Stimulated activated CD4-positive, alpha-beta T cell treated with anti-CD3 and anti-CD28 coated beads, Interleukin-4, amount 100 ng/mL, for 1 hour (primary cell): ENCODE measurements at places on chromosomes 13 and 19.

DNA sequence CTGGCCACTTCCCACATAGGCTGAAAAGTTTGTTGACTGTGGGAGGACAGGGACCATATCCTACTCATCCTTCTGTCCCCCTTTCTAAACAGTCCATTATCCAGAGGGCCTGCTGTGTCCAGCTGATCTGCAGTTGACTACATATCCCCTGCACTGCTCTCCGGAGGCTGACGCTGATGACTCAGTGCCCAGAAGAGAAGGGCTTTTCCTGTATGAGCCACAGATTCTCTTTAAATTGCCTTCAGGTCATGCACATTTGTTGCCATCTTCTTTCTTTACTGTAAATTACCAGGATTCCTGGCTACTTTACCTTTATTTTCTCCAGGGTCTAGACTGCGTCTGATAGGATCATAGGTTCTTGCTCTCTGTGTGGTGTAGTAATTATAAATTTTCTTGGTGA lies 125.2 kb downstream of the LACC1 start:
- no peak for DNase-seq

DNA sequence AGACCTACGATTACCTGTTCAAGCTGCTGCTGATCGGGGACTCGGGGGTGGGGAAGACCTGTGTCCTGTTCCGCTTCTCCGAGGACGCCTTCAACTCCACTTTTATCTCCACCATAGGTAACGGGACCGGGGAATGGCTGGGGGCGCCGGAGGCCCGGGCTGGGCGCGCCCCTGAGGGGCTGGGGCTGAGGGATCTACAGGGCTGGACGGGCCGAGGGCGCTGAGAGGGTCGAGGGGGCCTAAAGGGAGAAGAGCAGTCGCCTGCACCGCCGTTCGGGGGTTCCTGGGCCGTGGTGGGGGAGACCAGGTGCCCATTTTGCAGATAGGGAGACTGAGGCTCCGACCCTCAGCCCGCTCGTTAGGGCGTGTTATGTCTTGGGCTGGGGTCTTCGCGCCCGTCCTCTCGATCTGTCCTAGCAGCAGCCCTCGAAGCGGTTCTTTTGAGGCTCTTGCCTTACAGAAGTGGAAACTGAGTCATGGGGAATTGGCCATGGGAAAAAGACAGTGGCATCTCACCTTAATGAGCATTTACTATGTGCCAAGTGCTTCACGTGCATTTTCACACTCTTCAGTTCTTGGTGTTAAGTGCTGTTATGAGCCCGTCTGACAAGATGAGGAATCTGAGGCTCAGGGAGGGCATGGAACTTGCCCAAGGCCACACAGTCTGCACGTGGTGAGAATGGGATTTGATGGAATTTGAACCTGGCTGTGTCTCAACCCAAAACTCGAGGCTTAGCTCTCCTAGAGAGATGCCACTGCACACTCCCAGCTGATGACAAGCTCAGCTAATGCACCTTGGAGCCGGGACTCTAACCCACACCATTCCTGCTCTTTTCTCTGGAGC lies 442 bp downstream of the RAB8A start:
- DNase-seq = no peak

- DNase-seq = no peak
Measured at GRCh38 chr19:13539332-13539731, 33.1 kb upstream of the CACNA1A start.

DNA sequence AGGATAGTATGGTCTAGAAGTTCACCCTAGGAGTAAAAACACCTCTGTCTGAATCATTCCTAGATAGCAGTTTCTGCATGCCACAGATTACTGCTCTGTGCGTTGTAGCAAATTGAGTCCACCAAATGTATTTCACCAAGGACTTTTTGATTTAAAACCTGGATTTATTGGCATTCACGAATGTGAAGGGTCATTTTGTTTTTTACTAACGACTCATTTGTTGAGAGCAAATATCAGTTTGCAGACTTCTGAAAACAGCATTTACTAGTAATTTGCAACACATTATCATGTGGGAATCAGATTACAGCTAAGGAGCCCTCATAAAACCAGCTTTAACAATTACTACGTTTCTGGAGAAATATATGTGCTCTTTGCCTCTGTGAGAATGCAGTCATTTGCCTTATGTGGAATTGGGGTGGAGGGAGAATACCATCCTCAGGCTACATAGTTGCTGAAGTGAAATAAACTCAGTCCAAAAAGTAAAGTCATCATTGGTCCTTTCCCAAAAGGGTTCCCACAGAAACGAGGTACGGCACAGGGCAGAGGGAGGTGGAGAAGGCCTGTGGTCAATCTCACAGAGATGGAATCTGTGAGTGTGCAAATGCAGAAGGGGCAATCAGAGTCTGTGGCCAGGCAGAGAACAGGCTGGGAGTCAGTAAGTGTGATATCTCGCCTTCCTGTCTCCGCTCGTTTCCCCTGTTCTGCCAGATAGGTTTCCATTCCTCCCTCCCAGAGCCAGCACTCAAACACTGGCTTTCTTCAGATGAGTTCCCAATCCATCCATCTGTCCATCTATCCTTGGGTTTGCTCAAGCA lies 63.1 kb downstream of the DLEU7 start:
- DNase-seq = no peak

DNA sequence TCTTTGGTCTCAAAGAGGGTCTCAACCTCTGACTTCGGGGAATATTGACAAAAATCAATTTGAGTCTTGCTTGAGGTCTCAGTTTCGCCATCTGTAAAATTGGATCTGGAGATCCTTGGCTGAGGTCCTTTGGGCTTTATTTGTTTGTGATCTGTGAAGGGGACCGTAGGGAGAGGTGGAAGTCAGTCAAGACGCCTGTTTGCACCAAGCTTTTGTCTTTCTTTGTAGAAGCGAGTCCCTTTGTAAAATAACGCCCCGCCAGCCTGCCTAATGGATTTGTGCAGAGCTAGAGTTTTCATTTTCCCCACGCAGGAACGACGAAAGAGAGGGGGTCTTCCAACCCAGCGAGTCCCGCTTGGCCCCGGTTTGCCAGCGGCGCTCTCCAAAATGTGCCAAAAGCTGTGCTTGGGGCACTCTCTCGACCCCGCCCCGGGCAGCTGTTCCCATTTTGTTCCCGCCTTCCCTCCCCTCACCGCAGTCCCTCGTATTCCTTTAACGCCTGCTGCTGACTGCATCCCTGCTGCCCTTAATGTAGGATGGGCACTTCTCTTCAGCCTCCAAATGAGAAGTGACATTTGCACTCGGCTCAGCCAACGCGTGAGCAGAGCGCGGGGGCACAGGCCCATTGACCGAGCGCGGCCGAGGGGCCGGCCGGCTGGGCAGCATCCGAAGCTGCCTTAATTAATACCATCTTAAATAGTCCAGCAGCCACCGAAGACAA lies 13.0 kb downstream of the ZIC5 start:
- no peak for DNase-seq

GRCh38 chr19:18768997-18769891 lies 21.9 kb downstream of the COMP start:
- no peak for DNase-seq

DNA sequence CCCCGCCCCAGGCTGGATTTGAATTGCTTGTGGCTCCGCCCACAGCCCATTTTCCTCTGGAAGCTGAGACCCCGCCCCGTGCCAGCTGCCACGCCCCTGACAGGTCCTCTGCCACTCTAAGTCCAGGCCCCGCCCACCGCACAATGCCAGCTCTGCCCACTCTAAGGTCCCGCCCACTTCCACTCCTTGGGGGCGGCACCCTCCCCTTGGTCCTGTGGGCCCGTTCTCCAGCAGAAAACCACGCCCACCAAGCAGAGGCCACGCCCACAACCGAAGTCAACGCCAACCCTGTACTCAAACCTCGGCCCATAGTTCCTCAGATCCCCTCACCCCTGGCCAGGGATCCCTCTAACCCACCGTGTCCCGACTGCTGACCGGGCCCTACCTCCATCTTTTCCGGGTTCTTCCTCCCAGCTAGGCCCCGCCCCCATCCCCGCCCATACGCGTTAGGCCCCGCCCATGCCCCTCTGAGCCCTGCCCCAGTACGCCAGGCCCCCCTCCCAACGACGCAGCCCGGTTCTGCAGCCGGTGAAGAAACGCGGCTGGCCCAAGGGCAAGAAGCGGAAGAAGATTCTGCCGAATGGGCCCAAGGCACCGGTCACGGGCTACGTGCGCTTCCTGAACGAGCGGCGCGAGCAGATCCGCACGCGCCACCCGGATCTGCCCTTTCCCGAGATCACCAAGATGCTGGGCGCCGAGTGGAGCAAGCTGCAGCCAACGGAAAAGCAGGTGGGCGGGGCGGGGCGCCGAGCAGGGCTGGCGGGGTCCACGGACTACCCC lies 1.3 kb downstream of the HMG20B start:
- peak; percentile 82 for DNase-seq

DNA sequence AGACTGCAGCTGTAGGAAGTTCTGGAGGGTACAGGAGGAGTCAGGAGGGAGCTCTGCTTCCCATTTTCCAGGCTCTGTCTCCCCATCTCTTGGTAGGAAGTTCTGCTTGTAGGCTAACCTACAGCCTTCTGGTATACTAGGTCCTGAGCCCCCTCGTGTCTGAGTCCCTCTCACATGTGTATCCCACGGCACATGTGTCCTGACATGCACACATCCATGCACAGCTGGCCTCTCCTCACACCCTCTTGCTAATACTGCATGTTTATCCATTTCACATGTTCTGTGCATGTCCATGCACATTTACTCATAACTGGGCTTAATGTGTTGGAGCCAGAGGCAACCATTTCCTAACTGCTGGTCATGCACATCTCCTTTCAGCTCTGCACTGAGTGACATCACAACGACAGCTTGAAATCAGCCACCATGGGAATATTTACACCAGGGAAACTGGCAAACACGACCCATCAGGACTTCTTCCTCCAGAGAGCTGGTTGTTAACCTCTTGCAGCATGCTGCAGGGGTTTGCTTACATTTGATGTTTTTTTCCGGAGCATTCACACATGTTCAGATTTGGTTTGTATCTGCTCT lies 3.0 kb downstream of the CD209 start:
- no peak for DNase-seq

- DNase-seq = peak; percentile 85
Measured at GRCh38 chr19:51473009-51473707, 5.2 kb upstream of the CEACAM18 start.

GRCh38 chr19:18586306-18586705 lies 2.3 kb upstream of the REX1BD start:
- no peak for DNase-seq

GRCh38 chr13:48148454-48148853 lies 53.5 kb upstream of the MED4 start:
- no peak for DNase-seq

DNA sequence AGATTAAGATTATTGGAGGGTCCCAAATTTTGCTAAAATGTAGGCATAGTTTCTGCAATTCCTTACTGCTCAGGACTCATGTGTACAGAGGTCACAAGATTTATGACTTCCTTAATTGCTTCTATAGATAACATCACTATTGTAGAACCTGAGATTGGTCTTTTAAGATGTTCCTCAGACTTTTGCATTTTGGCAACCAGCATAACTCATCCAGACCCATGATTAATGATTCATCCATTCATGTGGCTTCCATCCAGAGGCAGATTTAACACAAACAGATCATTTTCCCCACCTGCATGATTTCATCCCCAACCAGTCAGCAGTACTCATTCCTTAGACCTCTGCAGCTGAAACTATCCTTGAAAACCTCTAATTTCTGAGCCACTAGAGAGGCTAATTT lies 34.5 kb upstream of the CEACAM8 start:
- DNase-seq = no peak

GRCh38 chr13:105825071-105825470 lies 710.4 kb downstream of the EFNB2 start:
- DNase-seq = no peak

- DNase-seq = no peak
Measured at GRCh38 chr13:53101883-53102282, 73.3 kb downstream of the OLFM4 start.

DNA sequence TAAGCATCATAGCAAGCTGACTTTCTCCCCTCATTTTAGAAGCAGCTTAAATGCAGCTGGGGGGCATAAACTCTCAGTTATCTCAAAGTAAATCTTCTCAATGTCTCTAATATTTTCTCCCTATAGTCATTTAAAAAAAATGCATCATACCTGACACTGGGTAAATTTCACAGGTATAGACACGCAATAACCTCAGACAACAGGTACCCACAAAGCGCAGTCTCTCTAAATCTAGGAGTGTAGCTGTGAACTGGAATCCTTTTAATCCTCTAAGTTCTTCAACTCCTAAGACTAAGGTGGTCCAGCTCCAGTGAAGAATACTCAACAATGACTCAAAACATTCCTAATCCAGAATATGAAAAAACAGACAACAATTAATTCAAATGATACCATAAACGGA lies 141.2 kb downstream of the MYCBP2 start:
- DNase-seq = no peak

DNA sequence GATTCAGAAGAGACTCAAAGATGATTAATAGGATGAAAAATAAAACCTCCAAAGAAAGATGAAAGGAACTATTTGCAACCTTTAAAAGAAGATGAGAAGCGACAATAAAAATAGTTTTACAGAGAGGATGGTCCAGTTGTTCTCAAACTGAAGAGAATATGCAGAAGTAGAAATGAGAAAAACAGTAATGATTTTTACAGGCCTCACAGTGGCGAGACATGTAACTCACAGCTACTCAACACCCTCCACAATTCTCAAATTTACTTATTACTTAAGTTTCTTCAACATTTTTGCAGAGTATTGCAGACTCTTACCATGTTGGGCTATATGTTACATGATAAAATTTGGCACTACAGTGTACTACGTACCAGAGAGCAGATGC lies 20.8 kb downstream of the NUFIP1 start:
- no peak for DNase-seq

- no peak for DNase-seq
Measured at GRCh38 chr19:39986643-39987042, 10.2 kb upstream of the ZNF546 start.

DNA sequence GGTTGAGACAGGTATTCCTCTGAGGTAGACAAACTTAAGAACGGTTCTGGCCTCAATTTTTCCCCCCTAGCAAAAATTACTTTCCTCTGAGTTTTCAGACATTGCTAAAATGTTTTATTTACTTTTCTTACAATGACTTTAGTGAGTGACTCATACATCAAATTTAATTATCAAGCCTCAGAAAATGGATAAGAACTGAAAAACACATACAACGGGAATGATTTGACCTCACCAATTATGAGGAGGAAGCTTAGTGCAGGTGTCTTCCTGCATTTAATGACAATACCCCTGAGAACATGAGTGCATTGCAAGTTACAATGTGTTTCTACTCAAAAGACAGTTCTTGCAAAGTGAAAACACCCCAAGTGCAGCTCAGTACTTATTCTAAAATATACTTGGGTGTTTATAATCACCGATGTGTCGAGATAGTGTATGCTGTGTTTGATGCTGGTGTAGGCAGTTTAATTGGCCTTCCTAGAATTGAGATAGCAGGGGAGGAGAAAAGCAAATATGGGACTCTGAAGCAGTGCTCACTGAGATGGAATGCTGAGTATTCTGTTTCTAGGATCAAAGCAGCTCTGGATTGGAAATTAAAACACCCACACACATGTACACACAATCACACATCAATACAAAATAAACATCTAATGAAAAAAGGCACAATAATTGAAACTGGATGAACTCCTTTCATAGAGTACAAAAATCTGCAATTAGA lies 189.5 kb upstream of the SLC10A2 start:
- DNase-seq = no peak

DNA sequence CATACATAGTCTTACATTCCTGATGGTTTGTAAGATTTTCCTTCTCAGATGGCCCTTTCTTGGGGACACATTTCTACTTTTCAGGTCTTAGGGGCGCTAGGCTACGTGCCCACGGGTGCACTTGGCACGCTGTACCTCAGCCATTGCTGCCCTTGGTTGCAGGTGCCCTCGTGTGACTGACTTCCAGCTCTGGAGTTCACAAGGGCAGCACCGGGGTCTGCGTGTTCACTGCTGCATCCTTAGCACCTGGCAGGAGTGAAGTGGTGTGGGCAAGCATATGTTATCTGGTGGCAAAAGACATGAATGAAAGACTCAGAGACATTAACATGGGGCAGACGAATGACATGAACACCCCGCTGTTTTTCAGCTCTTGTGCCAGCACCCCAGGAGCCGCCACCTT lies 13.3 kb upstream of the WDR88 start:
- no peak for DNase-seq
